ENCODE measurements at places on chromosomes 3 and 15. TPM values are rescaled to one million over a fixed set of nuclear protein-coding genes. Genes with fewer than 3 reads are reported as not detected.

Gene HRG
- total RNA-seq, result 1.7 TPM

Gene CIB2
- total RNA-seq, result 68.9 TPM

Gene IL12A
- 0.88 TPM for total RNA-seq

Gene PAQR5
- 2.1 TPM for total RNA-seq

Gene C3orf85
- total RNA-seq, result 33.4 TPM

Gene A4GNT
- total RNA-seq, result 0.67 TPM

Gene CLDN1
- 123 TPM for total RNA-seq

Gene KNL1
- total RNA-seq, result 10.0 TPM

GRCh38 chr3:152328841-152329240, 60.1 kb downstream of the MBNL1 start:
- peaks cover 6% of the 10 kb centered on the region for H3K4me1 ChIP-seq
- H3K4me3 ChIP-seq, result no peak overlapping the region

DNA sequence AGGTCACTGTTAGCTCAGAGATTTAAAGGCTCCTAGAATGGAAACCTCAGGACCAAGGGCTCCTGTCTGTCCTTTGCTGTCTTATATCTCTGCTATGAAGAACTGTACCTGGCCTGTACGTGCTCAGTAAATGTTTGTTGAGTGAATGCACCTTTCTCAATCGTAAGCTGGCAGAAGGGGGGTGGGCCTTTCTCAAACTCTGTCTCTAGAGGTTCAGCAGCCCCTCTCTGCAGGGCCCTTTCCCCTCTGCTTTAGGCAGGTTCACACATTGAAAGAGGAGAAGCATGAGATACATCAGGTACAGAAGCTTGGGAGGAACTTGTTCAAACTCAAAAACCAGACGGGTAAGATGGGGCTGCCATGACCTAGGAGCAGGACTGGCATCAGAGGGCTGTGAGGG, 155.6 kb downstream of the GOLGA6L4 start:
- H3K4me3 ChIP-seq, result no peak overlapping the region
- H3K27ac ChIP-seq, result no peak overlapping the region
- no peaks in the 10 kb centered on the region for H3K27me3 ChIP-seq
- DNase-seq, result no peak

- no peaks in the 10 kb centered on the region for H3K27me3 ChIP-seq
- H3K4me3 ChIP-seq, result no peak overlapping the region
- no peaks in the 10 kb centered on the region for H3K36me3 ChIP-seq
- H3K4me1 ChIP-seq, result peaks cover 17% of the 10 kb centered on the region
Measured at GRCh38 chr3:114455432-114455831, 161.6 kb downstream of the TIGIT start.

DNA sequence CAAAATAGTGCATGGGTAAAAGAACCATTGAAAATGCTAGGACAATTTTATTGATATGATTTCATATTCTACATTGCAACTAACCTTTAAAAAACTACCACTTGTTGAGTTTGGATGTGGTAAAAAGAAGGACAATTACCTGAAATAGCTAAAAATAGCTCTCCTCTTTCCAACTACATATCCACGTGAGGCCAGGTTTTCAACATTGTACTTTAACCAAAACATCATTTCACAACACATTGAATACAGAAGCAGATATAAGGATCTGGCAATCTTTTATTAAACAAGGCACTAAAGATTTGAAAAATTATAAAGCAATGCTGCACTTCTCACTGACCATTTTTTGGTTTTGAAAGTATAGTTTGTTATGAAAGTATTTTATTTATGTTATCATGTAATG, 28.1 kb upstream of the MRPL3 start:
- H3K4me1 ChIP-seq, result no peaks in the 10 kb centered on the region
- no peaks in the 10 kb centered on the region for H3K36me3 ChIP-seq
- H3K27ac ChIP-seq, result no peak overlapping the region
- H3K4me3 ChIP-seq, result no peak overlapping the region

DNA sequence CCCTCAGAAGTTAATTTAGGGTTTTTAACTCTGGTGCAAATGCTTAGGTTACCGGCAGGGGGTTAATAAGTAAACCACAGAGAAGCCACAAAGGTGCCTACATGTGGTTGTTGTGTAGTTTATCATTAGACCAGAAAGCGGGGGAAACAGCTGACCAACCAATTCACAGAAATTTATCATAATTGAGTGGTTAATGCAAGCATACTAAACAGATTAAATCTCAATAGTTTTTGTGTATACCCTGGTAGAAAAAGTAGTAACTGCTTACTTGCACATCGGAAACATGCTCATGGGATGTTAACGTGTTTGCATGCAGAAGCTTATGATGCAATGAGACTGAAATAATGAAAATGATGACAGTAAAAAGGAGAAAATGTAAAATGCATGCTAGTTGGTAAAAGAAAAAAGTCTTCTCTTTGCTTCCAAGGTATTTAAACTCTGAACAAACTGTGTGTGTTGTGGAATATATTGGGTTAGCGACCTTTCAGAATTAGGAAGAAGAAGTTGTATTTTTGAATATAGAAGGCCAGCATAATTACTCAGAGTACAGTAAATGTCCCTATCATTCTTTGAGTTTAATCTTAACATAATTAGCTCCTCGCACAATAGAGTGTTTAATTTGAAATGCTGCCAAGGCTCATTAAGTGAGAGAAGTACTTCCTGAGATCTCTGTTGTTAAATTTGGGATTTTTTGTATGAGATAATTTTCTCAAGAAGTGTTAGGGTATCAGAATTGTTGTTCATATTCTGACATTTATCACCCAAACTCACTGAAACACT, 316.2 kb downstream of the PTPRG start:
- H3K27ac ChIP-seq, result no peak overlapping the region
- peaks cover 33% of the 10 kb centered on the region for H3K4me1 ChIP-seq
- no peaks in the 10 kb centered on the region for H3K36me3 ChIP-seq
- no peak overlapping the region for H3K4me3 ChIP-seq
- DNase-seq, result peak; percentile 29
- no peaks in the 10 kb centered on the region for H3K27me3 ChIP-seq

DNA sequence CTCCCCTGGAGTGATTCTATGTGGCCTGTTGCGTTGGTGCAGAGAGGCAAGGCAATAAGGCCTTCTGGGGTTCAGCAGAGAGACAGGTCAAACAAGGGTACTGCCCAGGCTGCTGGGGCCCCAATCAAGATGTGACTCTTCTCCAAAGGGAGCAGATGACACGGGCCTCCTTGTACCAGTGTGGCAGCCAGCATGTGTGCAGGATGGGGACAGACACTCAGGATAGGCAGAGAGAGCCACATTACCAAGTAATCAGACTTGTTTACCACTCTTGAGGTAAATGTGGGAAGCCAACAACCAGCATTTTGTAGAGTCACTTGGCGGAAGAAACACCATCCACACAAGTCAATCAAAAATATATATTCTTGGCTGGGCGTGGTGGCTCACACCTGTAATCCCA, 95.3 kb upstream of the DLG1 start:
- no peaks in the 10 kb centered on the region for H3K4me1 ChIP-seq
- H3K4me3 ChIP-seq, result no peak overlapping the region
- DNase-seq, result no peak
- no peaks in the 10 kb centered on the region for H3K36me3 ChIP-seq
- H3K27me3 ChIP-seq, result no peaks in the 10 kb centered on the region

DNA sequence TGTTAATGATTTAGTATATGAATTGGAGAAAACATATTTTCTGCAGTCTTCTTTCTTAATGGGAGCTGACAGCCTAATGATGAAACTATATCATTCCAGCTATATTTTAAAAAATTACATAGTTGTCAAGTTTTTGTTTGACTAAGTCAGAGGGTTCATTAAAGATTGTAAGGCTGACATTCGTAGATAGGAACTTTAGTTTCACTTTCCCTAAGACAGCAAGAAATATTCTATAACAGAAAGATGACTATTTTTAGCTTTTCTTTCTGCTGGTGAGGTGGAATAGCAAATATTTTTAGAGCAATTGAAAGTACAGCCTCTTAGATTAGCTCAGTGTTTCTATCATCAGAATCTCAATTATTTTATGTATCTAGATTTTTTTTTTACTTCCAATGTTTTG, 60.2 kb downstream of the PIAS1 start:
- no peaks in the 10 kb centered on the region for H3K27me3 ChIP-seq
- H3K4me1 ChIP-seq, result peaks cover 14% of the 10 kb centered on the region
- no peak for DNase-seq
- H3K4me3 ChIP-seq, result no peak overlapping the region
- peak overlapping the region; percentile 47 for H3K27ac ChIP-seq

GRCh38 chr15:48775546-48775945, 35.3 kb downstream of the CEP152 start:
- no peak for DNase-seq
- no peaks in the 10 kb centered on the region for H3K4me1 ChIP-seq
- no peak overlapping the region for H3K27ac ChIP-seq
- no peaks in the 10 kb centered on the region for H3K27me3 ChIP-seq
- no peak overlapping the region for H3K4me3 ChIP-seq
- H3K36me3 ChIP-seq, result no peaks in the 10 kb centered on the region

GRCh38 chr3:100155128-100155527, 40.8 kb upstream of the FILIP1L start:
- DNase-seq, result no peak
- H3K27ac ChIP-seq, result no peak overlapping the region
- no peaks in the 10 kb centered on the region for H3K27me3 ChIP-seq
- peaks cover 17% of the 10 kb centered on the region for H3K4me1 ChIP-seq
- H3K4me3 ChIP-seq, result no peak overlapping the region

- no peak overlapping the region for H3K4me3 ChIP-seq
- no peaks in the 10 kb centered on the region for H3K27me3 ChIP-seq
- peaks cover 14% of the 10 kb centered on the region for H3K4me1 ChIP-seq
- no peaks in the 10 kb centered on the region for H3K36me3 ChIP-seq
Measured at GRCh38 chr3:4601892-4602291, 108.7 kb downstream of the ITPR1 start.

GRCh38 chr15:64582202-64582601, 121.8 kb downstream of the ZNF609 start:
- no peaks in the 10 kb centered on the region for H3K36me3 ChIP-seq
- H3K4me3 ChIP-seq, result no peak overlapping the region
- no peak for DNase-seq
- H3K4me1 ChIP-seq, result peaks cover 7% of the 10 kb centered on the region

GRCh38 chr3:108388136-108389132, 92.1 kb downstream of the HHLA2 start:
- no peaks in the 10 kb centered on the region for H3K36me3 ChIP-seq
- no peaks in the 10 kb centered on the region for H3K27me3 ChIP-seq
- no peak overlapping the region for H3K27ac ChIP-seq

GRCh38 chr3:138946663-138947494, at the start of the genes FOXL2 and FOXL2NB:
FOXL2 (minus strand) TSS chr3:138947137; CDS start chr3:138946722, 415 bp downstream.
FOXL2NB (plus strand) TSS chr3:138947217; CDS start chr3:138947365, 148 bp downstream.
- no peaks in the 10 kb centered on the region for H3K36me3 ChIP-seq
- H3K27me3 ChIP-seq, result peaks cover 97% of the 10 kb centered on the region
- peak within 1 kb of the TSS; percentile 29 for H3K4me3 ChIP-seq
- peak; percentile 47 for DNase-seq
- H3K4me1 ChIP-seq, result peaks cover 35% of the 10 kb centered on the region
- no peak within 1 kb of the TSS for H3K27ac ChIP-seq

- peaks cover 4% of the 10 kb centered on the region for H3K36me3 ChIP-seq
- H3K27ac ChIP-seq, result no peak overlapping the region
- no peaks in the 10 kb centered on the region for H3K27me3 ChIP-seq
- no peak for DNase-seq
- no peak overlapping the region for H3K4me3 ChIP-seq
- no peaks in the 10 kb centered on the region for H3K4me1 ChIP-seq
Measured at GRCh38 chr15:48423896-48424475, 92.8 kb downstream of the DUT start.

- H3K4me3 ChIP-seq, result no peak overlapping the region
- DNase-seq, result peak; percentile 41
- H3K27me3 ChIP-seq, result no peaks in the 10 kb centered on the region
Measured at GRCh38 chr15:58293622-58294550, 137.9 kb upstream of the LIPC start.

DNA sequence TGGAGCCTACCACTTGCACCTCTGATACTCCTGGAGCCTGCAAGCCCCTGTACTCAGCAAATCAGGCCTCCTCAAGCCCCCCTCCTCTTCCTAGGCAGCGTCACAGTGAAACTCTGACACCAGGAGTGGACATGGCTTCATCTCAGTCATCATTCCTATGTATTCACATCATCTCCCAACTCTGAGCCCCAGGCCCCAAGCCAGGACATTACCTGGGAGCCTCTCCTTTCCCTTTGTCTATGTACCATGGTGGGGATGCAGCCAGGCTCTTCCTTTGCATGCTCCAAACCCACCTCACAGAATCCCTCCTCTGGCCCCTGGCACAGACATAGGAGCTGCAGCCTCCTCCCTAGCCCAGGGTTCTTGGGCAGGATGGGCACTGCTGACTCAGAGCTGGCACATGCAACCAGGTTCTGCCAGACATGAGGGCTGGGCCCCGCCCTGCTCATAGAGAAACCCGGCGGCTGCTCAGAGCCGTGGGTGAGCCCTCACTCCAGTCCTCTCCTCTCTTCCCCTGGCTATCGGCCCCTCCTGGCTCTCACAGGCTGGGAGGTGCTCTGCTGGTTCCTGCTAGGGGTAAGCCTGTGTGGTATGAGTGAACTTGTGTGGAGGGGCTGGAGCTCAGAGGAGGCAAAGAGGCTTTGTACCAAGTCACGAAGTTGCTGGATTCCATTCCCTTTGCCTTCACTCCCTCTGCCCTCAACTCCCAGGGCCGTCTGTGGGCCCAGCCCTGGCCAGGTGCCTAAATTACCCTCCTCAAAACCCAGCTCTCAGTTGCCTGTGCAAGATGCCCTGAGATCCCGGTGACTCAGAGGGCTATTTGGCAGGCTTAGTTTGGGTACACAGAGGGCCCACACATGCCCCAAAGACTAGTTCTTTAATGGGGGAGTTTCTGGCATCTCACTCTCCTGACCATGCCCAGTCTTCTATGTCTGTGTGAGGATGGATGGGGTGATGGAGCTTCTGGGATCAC, 1.9 kb upstream of the PLCD1 start:
- no peak overlapping the region for H3K27ac ChIP-seq
- peaks cover 9% of the 10 kb centered on the region for H3K4me1 ChIP-seq
- H3K27me3 ChIP-seq, result no peaks in the 10 kb centered on the region
- H3K4me3 ChIP-seq, result no peak overlapping the region
- peak; percentile 30 for DNase-seq

GRCh38 chr3:51358981-51359380, 26.1 kb upstream of the MANF start:
- no peak overlapping the region for H3K27ac ChIP-seq
- H3K4me3 ChIP-seq, result no peak overlapping the region
- H3K36me3 ChIP-seq, result no peaks in the 10 kb centered on the region
- DNase-seq, result no peak
- H3K4me1 ChIP-seq, result no peaks in the 10 kb centered on the region
- H3K27me3 ChIP-seq, result no peaks in the 10 kb centered on the region

DNA sequence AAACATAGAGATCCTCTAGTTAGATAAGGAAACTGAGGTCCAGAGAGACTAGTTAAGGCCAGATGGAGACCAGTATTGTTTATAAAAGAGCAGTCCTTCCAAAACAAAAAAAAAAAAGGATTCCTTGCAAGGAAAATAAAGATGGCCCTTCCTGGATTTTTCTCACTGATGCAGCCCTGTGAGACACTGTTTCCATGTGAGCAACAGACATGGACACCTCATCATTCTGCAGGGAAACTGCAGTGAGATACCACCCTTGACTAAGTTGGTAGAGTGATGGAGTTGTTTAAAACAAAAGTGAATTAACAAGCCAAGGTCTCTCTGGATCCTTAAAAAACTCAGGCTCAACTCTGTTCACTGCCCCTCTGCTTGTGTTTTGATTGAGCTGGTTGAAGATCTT, 65.6 kb upstream of the MYZAP start:
- H3K36me3 ChIP-seq, result no peaks in the 10 kb centered on the region
- no peak for DNase-seq
- H3K27ac ChIP-seq, result no peak overlapping the region
- peaks cover 35% of the 10 kb centered on the region for H3K4me1 ChIP-seq
- H3K27me3 ChIP-seq, result no peaks in the 10 kb centered on the region
